Ascending aorta (tissue), 2 donors: ENCODE measurements at places on chromosomes 6 and 20.
A peak's percentile ranks its signal among the peaks of the same experiment; 100 is the strongest.

DNA sequence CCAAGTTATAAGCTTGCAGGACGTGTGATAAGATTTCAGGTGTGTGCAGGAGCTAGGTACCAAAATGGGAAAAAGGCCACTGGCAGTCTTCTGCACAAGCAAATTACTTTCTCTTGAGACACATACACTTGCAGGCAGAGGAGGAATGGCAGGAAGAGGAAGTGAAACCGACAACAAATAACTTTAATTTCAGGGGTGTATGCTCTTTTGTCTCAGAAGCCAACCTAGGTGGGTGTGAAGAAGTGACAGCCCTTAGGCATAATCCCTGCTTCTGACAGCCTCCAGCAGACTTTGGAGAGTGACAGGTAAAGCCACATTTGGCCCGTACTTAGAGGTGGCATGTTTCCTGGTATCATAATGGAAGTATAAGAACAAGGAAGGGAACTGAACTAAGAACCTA, 118.8 kb upstream of the TRAF3IP2 start:
- no peak overlapping the region for H3K4me3 ChIP-seq
- H3K27ac ChIP-seq: no peak overlapping the region
- H3K36me3 ChIP-seq: no peaks in the 10 kb centered on the region
- no peak for DNase-seq
- peaks cover 7% of the 10 kb centered on the region for H3K4me1 ChIP-seq

GRCh38 chr6:17278289-17279063, 2.7 kb upstream of the RBM24 start:
- no peak overlapping the region for H3K4me3 ChIP-seq
- no peak for DNase-seq
- H3K27ac ChIP-seq: peak overlapping the region; percentile 38
- no peaks in the 10 kb centered on the region for H3K36me3 ChIP-seq

DNA sequence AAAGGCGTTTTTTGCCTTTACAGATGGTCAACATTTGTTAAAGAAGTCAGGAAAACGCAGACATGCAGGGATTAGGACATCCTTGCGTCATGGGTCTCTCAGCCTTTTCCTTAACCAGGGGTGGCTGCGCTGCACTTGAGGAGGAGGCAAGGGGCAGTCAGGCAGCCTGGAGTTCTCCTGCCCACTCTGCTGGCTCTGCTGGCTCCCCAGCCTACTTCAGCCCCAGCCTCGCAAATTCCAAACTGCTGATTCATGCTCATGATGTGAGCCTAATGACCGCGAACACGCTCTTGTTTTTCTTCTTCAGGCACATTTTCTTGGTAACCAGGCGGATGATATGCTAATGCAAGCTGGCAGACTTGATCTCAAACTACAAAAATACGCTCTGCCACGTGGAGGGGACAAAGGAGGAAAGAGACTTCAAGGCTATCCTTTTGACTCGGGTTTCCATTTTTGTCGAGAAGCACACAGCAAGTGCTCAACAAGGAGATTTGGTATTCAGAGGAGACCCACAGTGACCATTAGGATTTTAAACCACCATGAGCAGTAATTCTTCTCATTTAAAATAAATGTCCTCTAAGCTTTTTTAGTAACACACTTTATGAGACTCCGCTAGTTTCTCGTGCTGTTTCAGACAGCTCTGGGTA, 290.3 kb upstream of the STXBP5 start:
- no peaks in the 10 kb centered on the region for H3K36me3 ChIP-seq
- DNase-seq: peak; percentile 31
- peaks cover 10% of the 10 kb centered on the region for H3K4me1 ChIP-seq

DNA sequence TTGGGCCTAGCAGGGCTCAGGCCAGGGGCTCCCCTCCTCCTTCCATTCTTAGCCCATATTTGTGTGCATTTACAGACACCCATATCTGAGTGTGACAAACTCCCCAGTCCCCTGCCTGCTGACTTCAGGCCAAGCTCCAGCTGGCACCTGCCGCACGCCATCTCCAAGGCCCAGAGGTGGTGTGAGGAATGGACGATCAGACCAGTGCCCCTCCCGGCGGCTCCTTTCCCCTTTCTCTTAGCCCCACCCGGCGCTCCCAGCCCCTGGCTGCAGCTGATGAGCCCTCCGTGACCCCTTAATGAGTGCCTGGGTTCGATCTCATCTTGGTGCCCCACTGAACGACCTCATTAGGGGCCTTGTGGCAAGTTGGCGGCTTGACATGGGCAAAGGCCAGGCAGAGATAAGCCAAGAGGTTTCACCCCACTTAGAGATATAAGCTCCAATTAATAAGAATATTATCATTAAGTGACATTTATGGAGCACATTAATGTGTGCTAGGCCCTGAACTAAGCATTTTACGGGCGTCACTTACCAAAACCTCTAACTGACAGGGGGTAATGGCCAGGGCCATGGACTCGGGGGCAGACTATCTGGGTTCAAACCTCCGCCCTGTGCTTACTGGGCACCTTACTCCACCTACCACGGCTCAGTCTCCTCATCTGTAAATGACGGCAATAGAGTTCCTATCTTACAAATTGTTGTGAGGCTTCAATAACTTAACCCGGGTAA, 17.5 kb downstream of the ADA start:
- H3K4me3 ChIP-seq: no peak overlapping the region
- H3K27ac ChIP-seq: no peak overlapping the region
- H3K27me3 ChIP-seq: no peaks in the 10 kb centered on the region
- no peaks in the 10 kb centered on the region for H3K36me3 ChIP-seq

DNA sequence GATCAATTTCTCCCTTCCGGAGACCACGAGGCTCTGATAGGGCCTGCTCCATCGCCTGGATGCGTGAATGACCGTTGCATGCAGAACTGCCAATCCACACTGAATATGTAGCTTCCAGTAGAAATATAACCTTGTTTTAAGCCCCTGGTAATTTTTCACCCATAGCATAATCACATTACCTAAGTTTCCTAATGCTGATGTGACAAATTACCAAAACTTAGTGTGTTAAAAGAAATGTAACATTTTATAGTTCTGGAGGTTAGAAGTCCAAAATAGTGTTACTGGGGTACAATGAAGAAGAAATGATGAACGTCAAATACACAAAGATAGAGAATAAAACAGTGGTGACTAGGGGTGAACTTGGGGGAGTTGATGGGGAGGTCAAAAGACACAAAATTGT, 22.0 kb upstream of the SIRPD start:
- DNase-seq: no peak
- H3K27me3 ChIP-seq: no peaks in the 10 kb centered on the region
- no peaks in the 10 kb centered on the region for H3K36me3 ChIP-seq
- no peak overlapping the region for H3K27ac ChIP-seq

DNA sequence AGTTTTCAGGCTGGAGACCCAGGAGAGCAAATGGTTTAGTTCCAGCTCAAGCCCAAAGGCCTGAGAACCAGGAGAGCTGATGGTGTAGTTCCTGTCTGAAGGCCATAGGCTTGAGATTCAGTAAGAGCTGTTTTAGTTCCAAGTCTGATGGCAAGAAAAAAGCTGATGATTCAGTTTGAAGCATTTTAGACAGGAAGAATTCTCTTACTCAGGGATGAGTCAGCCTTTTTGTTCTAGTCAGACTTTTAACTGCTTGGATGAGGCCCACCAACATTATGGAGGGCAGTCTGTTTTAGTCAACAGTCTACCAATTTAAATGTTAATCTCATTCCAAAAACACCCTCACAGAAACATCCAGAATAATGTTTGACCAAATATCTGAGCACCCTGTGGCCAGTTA, 2.5 kb downstream of the ZSCAN26 start:
- no peak overlapping the region for H3K27ac ChIP-seq
- DNase-seq: no peak
- no peaks in the 10 kb centered on the region for H3K27me3 ChIP-seq
- H3K4me3 ChIP-seq: no peak overlapping the region

DNA sequence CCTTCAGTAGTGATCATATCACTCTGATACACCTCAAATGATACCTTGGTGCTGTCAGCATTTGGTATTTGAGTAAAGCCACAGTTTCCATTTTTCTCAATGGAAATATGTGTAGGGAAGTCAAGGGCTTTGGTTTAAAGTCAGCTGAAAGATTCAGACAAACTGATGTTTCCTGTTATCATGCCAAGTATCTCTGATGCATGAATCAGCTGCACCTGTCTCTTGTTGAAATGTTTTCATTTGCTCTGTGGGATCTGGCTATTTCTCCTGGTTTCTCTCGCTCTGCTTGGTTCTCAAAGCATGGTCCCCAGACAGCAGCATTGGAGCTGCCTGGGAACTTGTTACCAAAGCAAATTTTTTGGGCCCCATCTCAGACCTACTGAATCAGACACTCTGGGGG, 23.5 kb downstream of the ZFP64 start:
- H3K27me3 ChIP-seq: no peaks in the 10 kb centered on the region
- no peak overlapping the region for H3K4me3 ChIP-seq
- no peaks in the 10 kb centered on the region for H3K4me1 ChIP-seq
- no peak overlapping the region for H3K27ac ChIP-seq

- no peaks in the 10 kb centered on the region for H3K27me3 ChIP-seq
- H3K27ac ChIP-seq: no peak overlapping the region
- no peaks in the 10 kb centered on the region for H3K4me1 ChIP-seq
Measured at GRCh38 chr6:2257363-2257762, 12.0 kb upstream of the GMDS start.

DNA sequence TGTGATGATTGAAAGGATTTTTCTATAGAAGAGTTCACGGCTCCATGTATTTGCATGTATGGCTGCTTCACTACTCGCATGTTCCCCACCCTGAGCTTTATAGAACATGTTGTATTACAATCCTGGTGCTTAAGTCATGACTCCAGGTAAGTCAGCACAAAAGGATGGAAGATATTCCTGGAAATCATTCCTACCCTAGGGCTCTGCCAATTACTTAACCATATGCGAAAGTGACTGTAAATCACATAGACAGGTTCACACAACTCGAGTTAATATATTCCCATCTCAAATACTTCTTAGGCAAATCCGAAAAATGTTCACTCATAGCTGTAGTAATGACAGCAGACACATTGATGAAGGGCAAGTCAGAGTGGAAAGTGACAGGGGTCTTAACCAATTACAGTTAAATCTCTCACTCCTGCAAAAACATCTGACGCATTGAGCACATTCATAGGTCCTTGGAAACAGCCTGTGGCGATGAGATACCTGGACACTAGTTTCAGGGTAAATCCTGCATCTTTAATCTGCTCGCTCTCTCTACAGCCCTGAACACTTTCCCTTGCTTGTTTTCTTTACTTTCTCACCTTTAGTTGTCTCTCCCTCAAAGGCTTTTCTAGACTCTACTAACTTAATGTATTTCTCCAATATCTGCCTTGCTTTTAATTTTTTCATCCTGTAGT, 35.1 kb downstream of the RNF217 start:
- H3K36me3 ChIP-seq: no peaks in the 10 kb centered on the region
- no peaks in the 10 kb centered on the region for H3K27me3 ChIP-seq
- no peak overlapping the region for H3K4me3 ChIP-seq
- H3K27ac ChIP-seq: no peak overlapping the region

GRCh38 chr6:6556738-6557503, 31.6 kb upstream of the LY86 start:
- H3K27ac ChIP-seq: no peak overlapping the region
- DNase-seq: no peak
- H3K4me1 ChIP-seq: no peaks in the 10 kb centered on the region
- H3K4me3 ChIP-seq: no peak overlapping the region
- no peaks in the 10 kb centered on the region for H3K36me3 ChIP-seq
- H3K27me3 ChIP-seq: no peaks in the 10 kb centered on the region

- H3K36me3 ChIP-seq: peaks cover 27% of the 10 kb centered on the region
- H3K27me3 ChIP-seq: no peaks in the 10 kb centered on the region
- H3K4me3 ChIP-seq: no peak overlapping the region
- DNase-seq: no peak
Measured at GRCh38 chr20:52172392-52173047, 19.1 kb downstream of the ZFP64 start.

DNA sequence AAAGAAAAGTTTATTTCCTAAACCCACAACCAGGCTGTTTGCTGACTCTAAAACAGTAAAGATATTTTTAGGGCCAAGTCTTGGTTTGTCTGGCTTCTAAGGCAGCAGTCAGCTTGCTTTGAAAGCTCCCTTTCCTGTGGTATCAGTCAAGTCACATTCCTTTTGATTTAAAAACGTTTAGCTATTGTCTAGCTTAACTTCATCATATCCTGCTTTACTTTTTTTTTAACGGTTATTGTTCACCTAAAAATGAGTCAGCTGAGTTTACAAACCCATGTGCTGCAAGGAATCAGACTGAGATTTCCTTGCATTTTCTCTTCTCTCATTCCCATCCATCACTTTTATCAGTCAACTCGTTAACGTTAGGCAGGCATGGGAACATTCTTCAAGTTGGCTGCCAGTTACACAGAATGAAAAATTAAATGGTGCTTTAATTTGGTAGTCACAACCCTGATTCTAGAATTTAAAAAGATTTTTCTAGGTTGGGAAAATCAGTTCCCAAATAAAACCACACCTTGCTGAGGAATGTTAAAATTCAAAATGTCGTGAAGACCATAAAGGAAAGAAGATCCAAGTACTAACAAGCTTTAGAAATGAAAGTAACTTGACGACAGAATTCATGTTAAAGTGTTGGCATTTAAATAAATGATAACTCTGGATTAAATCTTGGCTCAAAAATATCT, 45.9 kb downstream of the ELOVL5 start:
- H3K4me1 ChIP-seq: peaks cover 6% of the 10 kb centered on the region
- DNase-seq: no peak
- H3K36me3 ChIP-seq: no peaks in the 10 kb centered on the region
- no peak overlapping the region for H3K27ac ChIP-seq

GRCh38 chr6:5191222-5191621, 69.5 kb downstream of the LYRM4 start:
- peaks cover 8% of the 10 kb centered on the region for H3K4me1 ChIP-seq
- no peaks in the 10 kb centered on the region for H3K36me3 ChIP-seq
- H3K4me3 ChIP-seq: no peak overlapping the region
- no peak for DNase-seq
- H3K27ac ChIP-seq: no peak overlapping the region
- no peaks in the 10 kb centered on the region for H3K27me3 ChIP-seq

GRCh38 chr6:134035823-134036296, 16.6 kb downstream of the SLC2A12 start:
- H3K4me3 ChIP-seq: no peak overlapping the region
- no peaks in the 10 kb centered on the region for H3K4me1 ChIP-seq
- no peaks in the 10 kb centered on the region for H3K27me3 ChIP-seq
- no peaks in the 10 kb centered on the region for H3K36me3 ChIP-seq

DNA sequence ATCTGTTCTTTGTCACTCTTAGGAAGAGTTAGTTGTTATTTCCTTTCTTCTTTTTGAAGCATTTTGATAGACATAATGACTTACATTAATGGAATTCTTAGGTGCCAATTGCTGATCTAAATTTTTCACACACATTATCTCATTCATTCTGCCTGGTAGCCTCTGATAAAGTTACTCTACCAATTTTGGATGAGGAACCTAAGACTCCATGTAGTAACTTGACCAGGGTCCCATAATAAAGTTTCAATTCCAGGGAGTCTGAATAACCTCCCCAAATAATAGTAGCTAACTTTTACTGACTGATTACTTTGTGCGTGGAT, 73.2 kb upstream of the CITED2 start:
- DNase-seq: no peak
- H3K4me3 ChIP-seq: no peak overlapping the region
- H3K27me3 ChIP-seq: no peaks in the 10 kb centered on the region
- H3K4me1 ChIP-seq: no peaks in the 10 kb centered on the region
- no peaks in the 10 kb centered on the region for H3K36me3 ChIP-seq
